Stimulated activated CD4-positive, alpha-beta T cell treated with anti-CD3 and anti-CD28 coated beads, Interleukin-2, amount 100 ng/mL, for 24 hours (primary cell): ENCODE measurements at places on chromosomes 2 and 18.

DNA sequence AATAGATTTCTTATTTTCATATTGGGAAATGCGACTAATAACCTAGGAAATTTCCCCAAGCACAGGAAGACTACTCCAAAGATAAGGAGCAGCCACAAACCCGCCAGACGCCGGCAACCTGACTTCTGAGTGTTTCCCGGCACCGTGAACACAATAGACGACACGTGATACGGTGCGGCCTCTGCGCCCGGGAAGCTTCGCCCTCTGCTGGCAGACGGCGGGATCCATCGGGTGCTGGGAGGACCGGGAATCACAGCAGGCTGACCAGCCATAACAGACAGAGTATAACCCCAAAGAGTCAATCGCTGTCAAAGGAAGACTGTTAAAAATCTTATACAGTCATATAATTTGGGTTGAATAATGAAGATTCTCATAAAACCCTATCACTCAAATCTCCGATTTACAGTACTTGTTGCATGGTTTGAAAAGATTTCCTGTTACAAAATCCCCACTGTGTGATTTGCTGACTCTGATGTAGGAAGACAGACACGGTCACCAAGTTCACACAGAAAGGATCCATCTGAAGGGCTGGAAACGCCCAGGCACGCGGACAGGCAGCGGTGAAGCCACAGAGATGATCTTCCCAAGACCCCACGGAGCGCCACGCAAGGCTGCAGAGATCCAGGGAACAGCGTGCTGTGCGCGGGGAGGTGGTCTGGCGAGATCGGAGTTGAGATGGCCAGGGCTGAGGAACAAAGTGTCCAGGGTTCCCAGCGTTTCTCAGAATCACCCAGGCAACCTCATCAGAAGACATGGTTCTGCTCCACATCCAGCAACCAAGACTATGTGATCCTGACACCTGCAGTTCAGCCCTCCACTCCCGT lies 73.8 kb downstream of the EIPR1 start:
- peak; percentile 85 for DNase-seq

DNA sequence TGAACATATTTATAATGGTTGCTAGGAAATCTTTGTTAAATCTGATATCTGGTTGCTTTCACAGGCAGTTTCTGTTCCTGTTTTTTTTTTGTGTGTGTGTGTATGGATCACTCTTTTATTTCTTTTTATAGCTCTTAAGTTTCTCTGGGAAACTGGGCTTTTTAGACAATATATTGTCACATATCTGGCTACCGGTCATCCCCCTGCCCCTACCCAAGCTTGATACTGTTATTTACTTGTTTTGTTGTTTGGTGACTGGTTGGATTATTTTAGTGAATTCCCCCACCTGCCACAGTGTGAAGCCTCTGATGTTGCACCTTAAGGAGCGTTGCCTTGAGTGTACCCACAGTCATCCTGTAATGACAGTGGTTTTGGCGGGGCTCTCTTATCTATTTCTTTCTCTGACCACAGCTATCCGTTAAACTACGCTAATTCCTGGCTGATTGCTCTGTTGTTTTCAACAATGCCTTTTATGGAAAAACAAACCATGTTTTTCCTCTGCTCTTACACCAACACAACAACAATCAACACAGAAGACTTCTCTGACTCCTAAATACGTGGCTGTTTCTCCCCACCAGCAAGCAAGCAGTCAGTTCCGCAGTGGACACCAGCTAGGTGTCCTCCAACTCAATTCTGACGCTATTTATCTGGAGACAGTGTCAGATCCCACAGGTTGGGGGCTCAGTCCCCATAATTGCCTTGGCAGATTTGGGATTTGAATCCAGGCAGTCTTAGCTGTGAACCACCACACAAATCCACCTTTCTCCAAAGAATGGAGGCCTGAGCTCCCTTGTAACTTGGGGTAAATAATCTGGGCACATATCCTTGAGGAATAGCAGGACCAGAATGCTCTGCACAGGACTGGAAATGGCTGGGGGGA lies 10.9 kb downstream of the GNLY start:
- DNase-seq, result no peak

DNA sequence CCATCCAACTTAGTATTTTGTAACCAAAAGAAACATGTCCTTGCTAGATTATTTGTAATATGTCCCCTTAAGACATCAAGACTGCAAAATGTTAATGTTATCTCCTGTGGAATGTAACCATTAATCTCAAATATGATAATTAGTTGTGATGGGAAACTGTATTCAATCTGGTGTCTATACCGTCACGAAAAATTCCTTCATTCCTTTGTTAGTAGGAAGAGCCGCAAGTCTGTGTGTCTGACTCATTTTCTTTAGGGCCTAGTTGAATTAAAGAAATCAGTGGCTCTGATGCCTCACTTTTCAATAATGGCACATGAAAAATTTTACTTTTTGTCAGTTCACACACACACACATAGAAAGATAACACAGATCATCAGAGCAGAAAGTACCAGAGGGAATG lies 127.1 kb upstream of the CHAC2 start:
- no peak for DNase-seq

DNA sequence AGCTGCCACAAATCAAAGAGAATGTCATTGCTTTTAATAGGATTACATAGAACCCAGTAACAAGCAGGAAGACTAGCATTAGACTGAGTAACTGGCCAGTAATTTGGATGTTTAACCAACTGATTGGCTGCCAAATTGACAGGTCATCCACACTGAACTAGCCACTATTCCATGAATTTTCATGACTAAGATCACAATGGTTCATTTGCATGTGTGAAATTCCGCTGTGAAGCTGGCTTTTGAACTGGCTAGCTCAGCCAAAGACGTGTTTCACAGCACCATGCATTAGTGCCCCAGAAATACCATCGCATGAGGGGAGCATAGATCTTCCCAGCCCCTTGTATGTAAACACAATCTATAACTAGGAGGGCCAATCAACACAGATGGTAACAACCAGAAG lies 649.8 kb downstream of the ARHGAP15 start:
- DNase-seq, result no peak

DNA sequence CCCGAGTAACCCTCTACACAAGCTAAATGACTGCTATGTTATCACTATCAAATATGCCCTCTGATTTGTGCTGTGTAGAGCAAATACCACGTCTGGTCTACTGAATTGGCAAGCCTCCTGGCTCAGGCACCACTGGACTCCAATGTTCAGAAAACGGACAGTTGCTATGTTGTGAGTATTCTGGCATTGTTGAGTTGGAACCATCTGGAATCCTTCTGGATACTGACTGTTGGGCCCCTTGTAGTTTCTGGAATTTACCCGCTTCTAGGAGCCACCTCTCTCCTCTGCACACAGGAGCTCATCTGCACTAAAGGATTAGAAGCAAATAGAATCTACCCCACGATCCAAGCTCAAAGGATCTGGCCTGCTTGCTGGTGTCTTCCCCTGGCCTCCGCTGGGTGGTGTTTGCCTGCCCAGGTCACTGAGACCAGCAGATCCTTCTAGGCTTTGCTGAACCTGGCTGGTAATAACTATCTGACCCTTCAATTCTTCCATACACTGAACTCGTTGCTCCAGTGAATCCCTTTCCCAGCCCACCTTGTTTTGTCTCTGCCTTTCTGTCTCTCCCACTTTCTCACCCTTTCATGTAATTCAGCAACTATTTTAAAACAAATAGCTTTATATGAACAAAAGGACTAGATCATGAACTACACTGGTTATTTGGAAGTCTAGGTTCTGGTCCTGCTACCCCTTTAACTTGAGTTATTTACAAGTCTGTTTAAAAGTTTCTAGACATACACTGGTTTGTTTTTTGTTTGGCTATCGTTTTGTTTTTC lies 2.1 kb upstream of the HAAO start:
- DNase-seq, result no peak

DNA sequence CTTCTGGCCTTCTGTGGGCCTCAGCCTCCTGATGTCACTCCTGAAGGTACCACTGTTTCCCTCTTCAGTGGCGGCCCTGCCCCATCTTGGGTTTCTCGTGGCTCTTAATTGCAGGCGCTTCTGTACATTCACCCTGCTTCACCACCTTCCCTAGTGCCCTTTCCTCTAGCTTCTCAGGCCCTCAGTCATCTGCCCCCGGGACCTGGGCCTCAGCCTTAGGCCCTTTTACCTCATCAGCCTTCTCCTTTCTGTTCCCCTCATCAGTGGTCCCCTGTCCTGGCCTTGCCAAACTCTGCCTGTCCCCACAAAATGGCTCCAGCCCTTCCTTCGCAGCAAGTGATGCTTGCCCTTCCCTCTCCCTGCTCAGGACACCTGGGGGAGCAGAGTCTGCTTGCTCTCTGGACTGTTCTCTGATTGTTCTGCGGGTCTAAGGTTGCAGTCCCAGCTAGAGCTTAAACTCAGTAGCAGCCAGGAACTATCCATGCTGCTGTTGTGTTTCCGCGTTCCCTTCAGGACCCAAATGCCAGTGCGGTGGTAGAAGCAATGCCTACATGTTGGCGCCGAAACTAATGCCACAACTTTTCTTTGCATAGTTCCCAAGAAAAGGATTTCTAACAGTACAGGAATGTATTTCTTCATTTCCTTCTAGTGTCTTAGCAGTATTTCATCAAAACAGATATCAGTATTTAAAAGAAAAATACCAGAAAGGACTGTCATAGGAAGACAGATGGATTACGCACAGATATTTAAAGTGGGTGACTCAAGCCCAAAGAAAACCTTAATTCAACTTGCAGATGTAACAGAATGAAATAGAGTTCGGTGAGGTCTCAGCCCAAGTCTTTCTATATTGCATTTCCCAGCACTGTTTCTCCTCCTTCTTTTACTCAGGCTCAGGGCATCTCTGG lies 7.5 kb downstream of the ASB1 start:
- no peak for DNase-seq

- DNase-seq, result no peak
Observed at GRCh38 chr2:5391362-5391761, 300.8 kb upstream of the SOX11 start.

GRCh38 chr2:38533180-38533579 lies 69.5 kb downstream of the HNRNPLL start:
- no peak for DNase-seq

GRCh38 chr2:184032983-184033382 lies 565.3 kb upstream of the ZNF804A start:
- DNase-seq, result no peak
